ENCODE measurements at places on chromosomes 7 and 10. TPM values are rescaled to one million over a fixed set of nuclear protein-coding genes. Genes with fewer than 3 reads are reported as not detected.

The MIOS gene
- 37.9 TPM for total RNA-seq

The HOXA9 gene
- total RNA-seq: 10.0 TPM

- H3K36me3 ChIP-seq: no peaks in the 10 kb centered on the region
- peak overlapping the region; percentile 63 for H3K27ac ChIP-seq
These were observed 32.4 kb upstream of the VKORC1L1 start for GRCh38 chr7:65840446-65840845.

DNA sequence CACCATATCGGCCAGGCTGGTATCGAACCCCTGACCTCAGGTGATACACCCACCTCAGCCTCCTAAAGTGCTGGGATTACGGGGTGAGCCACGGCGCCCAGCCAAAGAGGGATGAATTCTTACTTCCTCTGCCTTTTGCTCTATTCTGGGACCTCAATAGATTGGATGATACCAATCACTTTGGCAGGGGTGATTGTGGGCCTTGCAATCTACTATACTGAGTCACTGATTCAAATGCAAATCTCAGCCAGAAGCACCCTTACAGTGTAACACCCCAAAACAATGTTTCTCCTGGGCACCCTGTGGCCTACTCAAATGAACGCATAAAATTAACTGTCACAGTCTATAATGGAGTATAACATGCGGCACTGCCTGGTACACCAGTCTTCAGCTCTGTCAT, 596.7 kb upstream of the LRRTM3 start:
- DNase-seq: no peak
- no peaks in the 10 kb centered on the region for H3K4me1 ChIP-seq
- H3K27ac ChIP-seq: no peak overlapping the region
- no peaks in the 10 kb centered on the region for H3K27me3 ChIP-seq

The ODAD2 gene
- 6.6 TPM for total RNA-seq
